ENCODE measurements at places on chromosomes 13 and 19.

- no peak for DNase-seq
These were observed 2139.9 kb downstream of the PCDH9 start for GRCh38 chr13:65090186-65090585.

- DNase-seq: no peak
These were observed 32.2 kb upstream of the RANBP3 start for GRCh38 chr19:6010107-6010506.

DNA sequence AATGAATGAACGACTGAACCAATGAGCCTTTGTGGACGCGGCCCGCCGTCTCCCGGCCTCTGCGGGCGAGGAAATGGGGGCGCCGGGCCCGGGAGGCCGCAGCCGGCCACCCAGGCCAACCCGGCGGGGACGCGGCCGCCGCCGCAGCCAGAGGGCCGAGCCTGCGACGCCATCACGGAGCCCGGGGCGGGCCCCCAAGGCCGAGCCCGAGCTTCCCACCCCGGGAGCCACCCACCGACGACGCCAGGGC, 216 bp downstream of the SUGP2 start:
- DNase-seq: no peak

DNA sequence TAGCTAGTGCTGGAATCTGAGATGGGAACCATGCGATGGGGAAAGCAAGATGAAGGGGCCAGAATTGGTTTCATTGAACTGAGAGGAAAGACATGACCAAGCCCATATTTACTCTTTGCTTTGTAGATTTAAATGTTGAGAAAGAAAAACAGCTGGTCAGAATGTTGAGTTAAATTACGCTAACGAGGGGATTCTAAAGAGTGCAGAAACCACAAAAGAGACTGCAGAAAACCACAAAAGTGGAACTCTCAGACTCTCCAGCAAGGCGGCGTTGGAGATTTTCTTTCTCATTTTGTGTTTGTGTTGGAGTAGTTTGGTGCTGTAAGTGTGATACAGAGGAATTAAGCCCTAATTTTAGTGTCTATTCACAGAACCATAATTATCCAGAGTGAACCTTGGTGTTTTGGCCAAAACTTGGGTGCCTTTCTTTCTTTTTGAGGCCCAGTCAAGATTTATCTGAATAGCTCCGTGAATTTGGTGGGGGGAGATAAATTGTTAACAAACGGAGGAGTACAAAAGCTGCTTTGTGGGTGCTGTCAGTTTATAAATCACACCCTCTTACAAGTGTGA, 26.3 kb downstream of the SAE1 start:
- no peak for DNase-seq

- DNase-seq: no peak
These were observed 233.0 kb upstream of the PRR20A start for GRCh38 chr13:56907766-56908165.

GRCh38 chr19:10681658-10682057, 19.6 kb upstream of the QTRT1 start:
- DNase-seq: no peak

GRCh38 chr13:64684685-64685431, 2545.3 kb downstream of the PCDH9 start:
- DNase-seq: no peak

- no peak for DNase-seq
These were observed 43.8 kb downstream of the C13orf42 start for GRCh38 chr13:51067210-51067701.

- no peak for DNase-seq
These were observed 427 bp downstream of the RTBDN start for GRCh38 chr19:12833738-12834565.

DNA sequence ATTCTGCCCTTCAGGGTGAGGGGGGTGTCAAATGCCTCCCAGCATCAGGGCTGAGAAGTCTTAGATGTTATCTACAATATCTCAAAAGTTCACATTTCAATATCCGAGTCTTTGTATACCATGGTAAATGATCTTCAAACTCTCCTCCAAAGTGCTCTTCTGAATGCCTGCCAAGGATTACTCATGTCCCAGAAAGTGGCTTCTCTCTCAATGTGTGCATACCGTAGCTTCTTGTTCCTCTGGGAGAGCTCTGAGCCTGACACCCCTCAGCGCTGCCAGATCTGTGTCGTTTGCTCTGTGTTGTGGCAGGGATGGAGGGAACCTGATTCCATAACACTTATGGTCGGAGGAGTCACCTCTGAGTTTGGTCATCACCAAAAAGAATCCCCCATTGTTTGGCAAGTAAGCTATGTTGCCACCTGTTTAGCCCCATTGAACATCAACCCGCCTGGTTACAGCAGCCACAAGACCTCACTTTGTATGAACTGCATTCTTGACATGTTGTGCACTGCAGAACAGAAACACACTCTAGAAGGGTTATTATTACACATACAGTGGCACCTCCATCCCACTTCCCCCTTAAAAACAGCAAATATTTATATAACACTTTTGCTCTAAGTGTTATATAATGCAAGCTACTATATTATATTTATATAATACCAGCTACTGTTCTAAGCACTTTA, 163.1 kb upstream of the MIR17HG start:
- DNase-seq: no peak

- no peak for DNase-seq
These were observed 814 bp downstream of the ZNF480 start for GRCh38 chr19:52297601-52298364.

DNA sequence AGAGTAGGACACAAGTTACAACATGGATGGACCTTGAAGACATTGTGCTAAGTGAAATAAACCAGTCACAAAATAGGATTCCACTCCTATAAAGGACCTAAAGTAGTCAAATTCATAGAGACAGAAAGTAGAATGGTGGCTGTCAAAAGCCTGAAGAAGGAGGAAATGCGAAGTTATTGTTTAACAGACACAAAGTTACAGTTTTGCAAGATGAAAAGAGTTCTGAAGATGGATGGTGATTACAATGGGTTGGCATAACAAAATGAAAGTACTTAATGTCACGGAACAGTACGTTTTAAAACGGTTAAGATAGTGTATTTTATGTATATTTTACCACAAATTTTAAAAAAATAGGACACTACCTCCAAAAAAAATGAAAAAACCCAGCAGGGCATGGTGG, 34.8 kb downstream of the FOXO1 start:
- no peak for DNase-seq

GRCh38 chr13:50974268-50974667, 64.7 kb downstream of the RNASEH2B start:
- DNase-seq: no peak

DNA sequence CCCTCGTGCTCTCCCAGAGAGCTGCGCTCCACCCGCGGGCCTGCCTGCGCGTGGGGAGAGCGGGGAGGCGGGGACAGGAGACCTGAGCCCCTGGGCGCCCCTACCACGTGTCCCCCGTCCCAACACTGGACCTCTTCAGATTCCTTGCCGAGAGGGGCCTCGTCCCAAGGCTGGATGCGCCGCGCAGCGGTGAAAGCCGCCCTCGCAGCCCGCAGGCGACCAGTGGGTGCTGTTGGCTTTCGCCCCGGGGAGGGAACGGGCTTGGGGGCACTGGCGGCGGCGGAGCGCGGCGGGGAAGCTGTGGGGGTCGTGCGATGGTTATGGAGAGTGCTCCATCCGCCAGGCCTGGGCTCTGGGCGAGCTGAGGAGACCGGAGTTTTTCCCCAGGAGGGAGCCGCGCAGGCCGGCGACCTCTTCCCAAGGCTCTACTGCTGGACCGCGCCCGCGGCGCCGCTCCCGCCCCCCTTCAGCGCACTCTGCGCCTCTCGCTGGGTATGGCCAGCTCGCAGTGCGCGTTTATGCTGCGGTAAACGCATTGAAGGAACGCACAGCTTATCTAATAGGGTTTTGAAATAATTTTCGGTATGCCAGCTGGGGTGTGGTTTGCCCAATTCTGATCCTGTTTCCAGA, 17.2 kb upstream of the RNF17 start:
- DNase-seq: no peak

DNA sequence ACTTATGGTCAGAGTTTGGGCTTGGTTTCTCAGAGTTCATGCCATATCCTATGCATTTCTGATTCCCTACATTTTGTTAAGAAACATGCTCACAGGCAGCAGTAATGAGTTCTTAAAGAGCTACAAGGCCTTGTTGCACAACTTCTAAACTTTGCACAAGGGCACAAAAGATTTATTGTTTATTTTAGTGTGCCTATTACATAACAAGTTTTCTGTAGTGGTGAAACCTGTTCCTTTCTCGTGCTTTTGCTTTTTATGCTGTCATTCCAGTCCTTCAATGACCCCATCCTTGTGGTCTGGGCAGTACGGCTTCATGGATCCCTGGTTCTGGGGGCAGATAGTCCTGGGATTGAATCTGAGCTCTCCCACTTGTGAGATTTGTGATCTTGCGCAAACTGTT, 17.8 kb downstream of the ZNF507 start:
- no peak for DNase-seq

DNA sequence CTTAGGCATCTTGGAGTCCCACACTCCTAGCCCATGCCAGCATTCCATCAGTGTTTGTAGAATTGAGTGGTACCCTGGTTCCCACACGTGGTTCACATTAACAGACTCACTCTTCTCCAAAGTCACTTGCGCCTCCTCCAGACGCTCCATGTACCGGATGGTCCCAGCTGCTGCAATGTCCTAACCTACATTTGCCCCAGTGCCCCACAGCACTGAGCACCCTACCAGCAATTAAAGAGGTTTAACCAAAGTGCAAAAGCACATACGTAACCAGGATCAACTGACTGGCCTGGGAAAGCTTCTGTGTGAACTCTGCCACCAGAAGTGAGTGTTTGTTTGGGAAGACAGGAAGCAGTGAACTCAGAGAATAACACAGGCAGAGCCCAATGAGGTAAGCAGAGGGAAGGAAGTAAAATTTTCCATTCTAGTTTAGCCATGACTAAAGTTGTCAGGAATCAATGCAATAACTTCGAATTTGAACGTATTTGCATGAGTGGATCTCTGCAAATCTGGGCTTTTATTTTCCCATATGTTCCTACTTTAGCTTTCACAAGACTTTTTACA, 7.3 kb upstream of the MEDAG start:
- DNase-seq: no peak

- no peak for DNase-seq
These were observed 106.4 kb upstream of the EDNRB start for GRCh38 chr13:78024996-78025395.

- DNase-seq: no peak
These were observed 471 bp upstream of the INSR start for GRCh38 chr19:7294558-7295212.

DNA sequence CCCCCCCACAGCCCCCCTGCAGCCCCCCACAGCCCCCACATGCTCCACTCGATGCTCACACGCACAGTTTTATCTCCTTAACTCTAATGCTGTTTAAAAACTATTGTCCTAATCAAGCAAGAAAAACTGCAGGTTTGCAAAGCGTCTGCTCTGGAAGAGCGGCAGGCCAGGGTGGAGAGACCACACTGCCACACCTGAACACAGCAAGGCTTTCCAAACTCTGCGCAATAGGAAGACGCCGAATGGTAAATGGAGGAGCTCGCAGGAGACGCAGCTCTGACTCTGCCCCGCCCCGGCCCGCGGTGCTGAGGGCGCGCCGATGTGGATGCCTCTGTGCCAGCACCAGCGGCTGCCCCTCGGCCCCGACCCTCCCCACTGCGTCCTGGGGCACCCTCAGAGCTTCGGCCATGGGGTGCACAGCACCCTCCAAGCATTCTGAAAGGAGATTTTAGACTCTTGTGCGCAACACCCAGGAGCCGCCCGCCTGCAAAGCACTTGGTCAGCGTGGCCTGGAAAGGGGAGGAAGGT, 32.4 kb downstream of the RASA3 start:
- DNase-seq: no peak

GRCh38 chr13:31322026-31322425, 122.3 kb downstream of the B3GLCT start:
- DNase-seq: no peak

GRCh38 chr13:42367831-42368230, 95.9 kb downstream of the AKAP11 start:
- DNase-seq: no peak

DNA sequence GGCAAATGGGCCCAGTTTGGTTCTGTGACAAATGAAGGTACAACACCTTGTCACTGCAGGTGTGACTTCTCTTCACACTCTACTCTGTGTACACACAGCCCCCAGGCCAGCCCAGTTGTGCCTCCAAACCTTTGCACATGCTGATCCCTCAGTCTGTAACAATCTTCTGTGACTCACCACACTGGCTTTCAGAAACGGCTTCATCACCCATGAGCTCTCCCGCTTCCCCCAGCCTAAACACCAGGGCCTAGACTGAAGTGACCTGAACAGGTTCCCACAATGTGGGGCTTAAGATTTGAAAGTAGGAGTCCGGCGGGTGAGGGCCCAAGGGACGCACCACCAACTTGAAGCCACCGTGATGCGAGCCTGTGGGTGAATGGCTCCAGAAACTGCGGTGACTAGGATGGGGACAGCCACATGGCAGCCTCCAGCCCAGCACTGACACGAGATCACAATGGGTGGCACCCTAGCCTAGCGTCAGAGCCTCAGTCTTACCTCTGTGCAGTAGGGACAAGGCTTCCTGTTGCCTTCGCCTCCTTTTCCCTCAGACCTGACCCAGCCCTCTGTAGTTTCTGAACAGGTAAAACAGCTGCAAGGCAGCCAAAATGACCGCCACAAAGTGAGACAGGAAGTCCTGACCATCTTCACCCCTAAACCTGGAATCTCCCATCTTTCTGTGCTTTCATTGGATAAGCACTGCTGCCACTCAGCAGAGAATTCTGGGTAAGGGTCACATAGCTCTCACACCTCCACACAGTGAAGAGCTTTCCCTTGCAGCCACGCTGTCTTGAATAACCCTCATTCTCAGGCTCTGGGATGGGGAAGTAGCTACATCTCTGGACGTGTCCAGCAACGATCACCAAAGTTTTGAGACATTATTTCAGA, 34.2 kb upstream of the ZNF599 start:
- DNase-seq: no peak

DNA sequence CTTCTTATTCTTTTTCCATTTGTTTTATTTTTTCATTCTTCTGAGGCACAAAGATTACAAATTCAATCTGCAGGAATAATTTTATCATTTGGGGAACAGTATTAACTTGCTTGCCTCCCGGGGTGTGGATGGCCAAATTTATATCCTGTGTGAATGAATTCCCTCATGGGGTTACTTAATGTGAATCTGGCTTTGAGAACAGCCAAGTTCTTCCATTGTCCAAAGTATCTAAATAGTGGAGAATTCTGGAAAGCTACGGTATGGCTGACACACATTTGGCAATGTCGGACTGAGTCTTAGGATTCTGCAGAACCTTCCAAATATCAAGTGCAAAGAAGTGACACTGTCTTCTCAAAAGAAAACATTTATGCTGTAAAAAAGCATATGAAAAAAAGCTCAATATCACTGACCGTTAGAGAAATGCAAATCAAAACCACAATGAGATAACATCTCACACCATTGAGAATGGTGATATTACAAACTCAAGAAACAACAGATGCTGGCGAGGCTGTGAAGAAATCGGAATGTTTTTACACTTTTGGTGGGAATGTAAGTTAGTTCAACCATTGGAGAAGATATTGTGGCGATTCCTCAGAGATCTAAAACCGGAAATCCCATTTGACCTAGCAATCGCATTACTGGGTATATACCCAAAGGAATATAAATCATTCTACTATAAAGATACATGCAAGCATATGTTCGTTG, 620.2 kb downstream of the EFNB2 start:
- no peak for DNase-seq

DNA sequence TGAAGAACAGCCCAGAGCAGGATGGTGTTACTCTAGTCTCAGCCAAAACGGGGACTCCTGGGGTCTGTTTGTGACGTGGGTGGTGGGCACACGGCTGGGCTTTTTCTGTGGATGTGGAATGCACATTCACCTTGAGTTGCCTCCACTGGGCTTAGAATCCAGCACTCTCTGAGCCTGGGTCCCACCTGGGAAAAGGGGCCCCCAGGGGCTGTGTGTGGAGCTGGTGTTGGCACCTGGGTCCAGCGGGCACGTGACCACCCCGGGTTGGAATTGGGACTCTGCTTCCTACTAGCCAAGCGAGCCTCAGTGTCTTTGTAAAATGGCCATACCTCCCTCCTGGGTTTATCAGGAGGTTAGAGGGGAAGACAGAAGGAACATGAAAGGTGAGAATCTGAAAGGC, 29.2 kb upstream of the F2RL3 start:
- no peak for DNase-seq

Data from cerebellar nuclear complex (tissue), 1 donor.